ENCODE measurements at places on chromosomes 3 and 15.

DNA sequence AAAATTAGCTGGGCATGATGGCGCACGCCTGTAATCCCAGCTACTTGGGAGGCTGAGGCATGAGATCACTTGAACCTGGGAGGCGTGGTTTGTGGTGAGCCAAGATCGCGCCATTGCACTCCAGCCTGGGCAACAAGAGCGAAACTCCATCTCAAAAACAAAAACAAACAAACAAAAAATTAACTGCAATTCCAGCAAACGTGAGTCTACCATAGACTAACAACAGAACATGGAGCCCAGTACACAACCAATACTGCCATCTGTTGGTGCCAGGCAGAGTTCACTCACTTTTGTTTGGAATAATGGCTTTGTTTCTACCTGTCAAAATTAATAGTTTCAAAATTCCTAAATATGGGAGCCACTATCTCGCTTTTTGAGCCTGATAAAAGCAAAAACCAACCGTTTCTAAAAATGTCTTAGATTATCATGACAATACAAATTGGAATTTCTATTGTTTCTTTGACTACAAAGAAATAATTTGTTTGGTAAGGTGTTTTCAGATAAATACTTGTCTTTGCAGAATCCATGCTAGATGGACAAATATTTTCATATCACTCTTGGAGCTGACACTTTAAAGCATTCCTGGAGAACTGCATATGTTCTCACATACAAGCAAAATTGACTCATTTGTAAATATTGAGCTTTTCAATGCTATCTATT, 45.0 kb downstream of the GPR176 start:
- DNase-seq, result no peak

GRCh38 chr15:46354443-46354842, 719.6 kb downstream of the SQOR start:
- DNase-seq, result no peak

- no peak for DNase-seq
Measured at GRCh38 chr3:179045719-179046402, 25.7 kb downstream of the ZMAT3 start.

DNA sequence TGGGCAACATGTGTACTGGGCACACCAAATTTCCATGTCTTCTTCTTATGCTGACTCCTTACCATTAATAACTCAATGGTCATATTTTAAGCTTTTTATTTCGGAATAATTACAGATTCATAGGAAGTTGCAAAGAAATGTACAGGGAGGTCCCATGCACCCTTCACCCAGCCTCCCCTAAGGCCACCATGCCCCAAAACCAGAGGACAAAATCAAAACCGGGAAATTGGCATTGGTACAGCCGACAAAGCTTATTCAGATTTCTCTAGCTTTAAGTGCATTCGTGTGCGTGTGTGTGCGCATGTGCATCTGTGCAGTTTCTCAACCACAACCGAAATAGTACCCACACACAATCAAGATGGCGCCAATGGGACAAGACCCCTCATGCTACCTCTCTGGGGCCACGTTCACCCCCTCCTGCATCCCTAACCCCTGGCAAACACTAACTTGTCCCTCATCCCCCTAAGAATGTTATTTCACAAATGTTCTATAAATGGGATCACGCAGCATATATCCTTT, 23.4 kb downstream of the ATP10A start:
- DNase-seq, result no peak

DNA sequence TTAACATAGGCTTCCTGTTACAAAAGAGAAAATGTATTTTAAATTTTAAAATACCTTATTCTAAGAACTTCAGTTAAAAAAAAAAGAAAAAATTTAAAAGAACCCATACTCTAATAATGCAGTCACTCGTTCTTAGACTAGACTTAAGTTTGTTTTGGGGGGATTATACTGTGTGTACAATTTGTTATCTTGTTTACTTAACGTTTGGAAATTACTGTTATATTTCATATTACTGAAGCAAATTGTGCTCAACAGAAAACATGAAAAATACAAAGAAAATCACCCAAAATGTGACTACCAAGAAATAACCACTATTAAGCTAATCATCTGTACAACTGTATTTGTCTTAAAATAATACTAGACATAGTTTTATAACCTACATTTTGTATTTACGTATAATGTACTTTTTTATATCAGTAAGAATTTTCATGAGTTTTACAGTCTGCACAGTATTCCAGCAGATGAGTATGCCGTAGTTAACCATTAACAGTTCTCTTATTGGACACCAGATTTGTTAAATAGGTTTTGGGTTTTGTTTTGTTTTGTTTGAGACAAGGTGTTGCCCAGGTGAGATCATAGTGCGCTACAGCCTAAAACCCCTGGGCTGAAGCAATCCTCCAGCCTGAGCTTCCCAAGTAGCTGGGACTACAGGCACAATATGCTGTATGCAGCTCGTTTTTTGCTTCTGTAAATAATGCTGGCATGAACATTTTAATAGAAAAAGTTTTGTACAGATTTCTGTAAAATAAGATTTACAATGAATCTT, 88.8 kb upstream of the CHD2 start:
- no peak for DNase-seq

DNA sequence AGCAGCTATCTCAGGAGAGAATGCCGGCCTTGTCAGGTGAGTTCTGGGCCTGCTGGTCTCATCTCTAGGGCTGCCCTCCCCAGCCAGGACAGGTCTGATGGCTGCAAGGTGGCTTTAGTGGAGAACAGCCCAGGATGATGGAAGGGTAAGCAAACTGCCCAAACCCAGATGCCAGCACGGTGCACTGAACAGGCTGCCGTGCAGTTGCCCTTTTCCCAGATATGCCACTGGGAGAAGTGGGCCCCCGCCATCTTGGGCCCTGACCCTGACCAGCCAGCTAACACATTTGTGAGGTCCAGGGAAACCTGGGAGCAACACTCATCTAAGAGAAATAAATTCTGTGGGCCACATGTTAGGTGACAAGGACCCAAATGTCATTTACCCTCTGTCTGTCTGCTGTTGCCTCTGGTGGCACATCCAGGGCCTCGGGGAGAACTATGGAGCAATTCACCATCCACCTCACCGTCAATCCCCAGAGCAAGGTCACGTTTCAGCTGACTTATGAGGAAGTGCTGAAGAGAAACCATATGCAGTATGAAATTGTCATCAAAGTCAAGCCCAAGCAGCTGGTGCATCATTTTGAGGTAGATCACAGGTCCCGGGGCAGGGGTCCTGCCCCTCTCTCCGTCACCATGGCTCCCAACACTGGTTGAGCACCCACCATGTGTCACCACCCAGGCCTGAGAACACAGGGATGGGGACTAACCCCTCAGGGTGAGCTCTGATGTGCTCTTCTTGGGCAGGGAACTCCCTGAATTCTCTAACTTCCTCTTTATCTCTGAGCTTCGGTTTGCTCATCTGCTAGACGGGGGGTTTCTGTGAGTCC, 1.8 kb downstream of the ITIH1 start:
- DNase-seq, result no peak

- no peak for DNase-seq
Measured at GRCh38 chr15:69417581-69417980, 3.4 kb downstream of the KIF23 start.

DNA sequence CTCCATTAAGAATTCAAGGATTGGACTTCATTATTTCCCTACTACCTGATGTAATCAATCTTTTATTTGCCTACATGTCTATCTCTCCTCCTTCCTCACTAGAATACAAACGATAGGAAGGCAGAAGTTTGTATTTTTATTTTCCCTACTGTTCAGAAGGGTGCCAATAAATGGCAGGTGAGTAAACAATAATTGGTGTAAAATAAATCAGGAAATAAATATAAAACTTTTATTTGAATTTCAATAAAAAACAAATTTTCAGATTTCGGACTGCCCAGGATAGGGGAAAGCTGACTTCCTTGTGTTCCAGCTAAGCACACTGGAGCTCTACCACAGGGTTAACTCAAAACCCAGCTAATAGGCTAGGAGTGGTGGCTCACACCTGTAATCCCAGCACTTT, 636.3 kb upstream of the BCHE start:
- no peak for DNase-seq

Data from GM12892 (cell line).